ENCODE measurements at places on chromosomes 11 and 22.

- DNase-seq, result no peak
Measured at GRCh38 chr11:38481391-38481790, 1883.4 kb upstream of the RAG2 start.

GRCh38 chr11:106077609-106078455, at the start of gene AASDHPPT:
TSS of gene AASDHPPT (plus strand) at chr11:106077662. CDS start at chr11:106077711, 49 bp downstream.
- DNase-seq, result no peak

DNA sequence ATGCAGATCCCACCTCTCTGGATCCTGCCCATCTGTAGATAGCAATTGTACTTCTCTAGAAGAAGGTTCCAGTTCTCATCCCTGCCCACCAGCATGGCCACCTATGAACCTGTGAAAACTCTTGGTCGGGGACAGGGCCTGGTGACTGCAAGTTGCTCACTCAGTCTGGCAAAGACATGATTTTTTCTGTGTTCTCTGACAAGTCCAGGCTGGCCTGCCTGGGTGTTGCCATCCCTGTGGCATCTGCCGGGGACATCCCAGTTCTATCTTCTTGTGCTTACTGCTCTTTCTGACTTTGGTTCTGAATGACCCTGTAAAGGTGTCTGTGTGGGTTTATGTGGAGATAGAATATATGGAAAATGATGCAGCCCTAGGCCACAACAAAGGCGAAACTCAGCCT, 545.8 kb downstream of the INSC start:
- no peak for DNase-seq

- DNase-seq, result no peak
Measured at GRCh38 chr11:44143987-44144909, 48.8 kb downstream of the EXT2 start.

DNA sequence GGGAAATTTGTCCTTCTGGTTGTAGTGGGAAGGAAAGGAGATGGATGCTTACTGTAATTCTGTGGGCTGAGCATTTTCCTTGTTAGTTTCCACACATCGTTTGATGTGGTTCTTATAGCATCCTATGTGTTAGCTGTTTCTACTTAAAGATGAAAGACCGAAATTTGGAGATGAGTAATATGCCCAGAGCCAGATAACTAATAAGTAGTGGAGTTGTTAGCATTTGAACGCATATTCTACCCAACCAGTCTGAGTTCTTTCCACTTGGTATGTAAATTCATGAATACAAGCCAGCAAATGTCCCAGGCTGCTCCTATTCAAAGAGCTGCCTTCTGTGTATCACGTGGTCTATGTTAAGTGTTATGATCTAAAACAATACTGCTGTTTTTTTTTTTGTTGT, 14.6 kb downstream of the SPECC1L start:
- no peak for DNase-seq

DNA sequence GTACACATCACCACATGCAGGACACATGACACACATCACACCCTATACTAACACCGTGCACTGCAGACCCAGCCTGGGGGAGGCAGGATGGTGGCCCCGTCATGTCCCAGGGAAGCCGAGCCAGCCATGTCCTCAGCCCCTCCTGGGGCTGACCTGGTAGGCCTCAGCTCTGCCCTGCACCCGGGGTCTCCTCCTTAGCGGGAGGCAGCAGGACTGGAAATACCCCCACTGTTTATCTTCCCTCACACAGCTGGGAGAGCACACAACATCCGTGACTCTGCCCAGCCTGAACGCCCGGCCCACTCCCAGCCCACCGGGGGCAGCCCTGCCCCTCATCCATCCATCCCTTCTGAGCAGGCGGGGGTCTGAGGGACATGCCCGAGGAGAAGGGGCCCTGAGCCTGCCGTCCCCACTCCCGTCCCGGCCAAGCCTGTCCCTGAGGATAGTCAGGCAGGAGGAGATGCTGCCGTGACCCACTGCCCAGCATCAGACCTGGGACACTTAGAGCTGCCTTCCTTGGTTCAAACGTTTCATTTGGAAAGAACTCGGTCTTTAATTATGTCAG, 945.0 kb downstream of the BRD1 start:
- no peak for DNase-seq

DNA sequence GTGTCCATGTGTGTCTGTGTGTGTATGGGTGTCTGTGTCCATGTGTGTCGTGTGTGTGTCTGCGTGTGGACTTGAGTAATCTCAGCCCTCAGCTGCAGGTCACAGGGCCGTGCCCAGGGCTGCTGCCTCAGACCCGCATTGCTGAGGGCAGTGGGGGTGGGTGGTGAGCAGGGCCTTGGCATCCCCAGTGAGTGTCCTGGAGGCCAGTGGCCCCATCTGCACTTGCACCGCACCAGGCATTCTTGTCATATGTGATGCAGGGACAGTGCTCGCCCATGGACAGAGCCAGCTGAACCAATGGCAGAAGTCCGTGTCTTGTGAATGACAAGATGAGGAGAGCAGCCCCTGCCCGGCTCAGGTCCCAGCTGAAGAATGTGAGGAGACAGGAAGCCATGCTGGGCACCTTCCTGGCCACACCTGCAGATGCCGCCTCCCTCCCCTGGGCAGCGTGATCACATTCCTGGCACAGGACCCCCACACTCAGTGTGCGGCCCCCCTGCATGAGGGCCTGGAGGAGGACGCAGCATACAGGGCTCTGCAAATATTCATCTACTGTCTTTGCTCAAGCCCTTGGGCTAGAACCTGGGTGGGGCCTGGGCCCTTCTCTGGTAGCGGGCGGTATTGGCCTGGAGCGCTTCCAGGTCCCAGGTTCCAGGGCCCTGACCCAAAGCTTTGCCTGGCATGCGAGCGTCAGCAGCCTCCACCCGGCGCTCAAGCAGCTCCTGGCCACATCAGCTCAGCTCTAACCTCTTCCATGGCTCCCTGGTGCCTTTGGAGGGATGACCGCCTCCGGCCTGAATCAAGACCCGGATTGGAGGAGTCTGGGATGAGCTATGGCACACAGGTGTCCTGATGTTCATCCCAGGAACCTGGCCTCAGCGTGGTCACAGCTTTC, 3.9 kb downstream of the ALDH3B2 start:
- DNase-seq, result no peak

GRCh38 chr22:35517207-35517606, 23.4 kb upstream of the RASD2 start:
- DNase-seq, result no peak

DNA sequence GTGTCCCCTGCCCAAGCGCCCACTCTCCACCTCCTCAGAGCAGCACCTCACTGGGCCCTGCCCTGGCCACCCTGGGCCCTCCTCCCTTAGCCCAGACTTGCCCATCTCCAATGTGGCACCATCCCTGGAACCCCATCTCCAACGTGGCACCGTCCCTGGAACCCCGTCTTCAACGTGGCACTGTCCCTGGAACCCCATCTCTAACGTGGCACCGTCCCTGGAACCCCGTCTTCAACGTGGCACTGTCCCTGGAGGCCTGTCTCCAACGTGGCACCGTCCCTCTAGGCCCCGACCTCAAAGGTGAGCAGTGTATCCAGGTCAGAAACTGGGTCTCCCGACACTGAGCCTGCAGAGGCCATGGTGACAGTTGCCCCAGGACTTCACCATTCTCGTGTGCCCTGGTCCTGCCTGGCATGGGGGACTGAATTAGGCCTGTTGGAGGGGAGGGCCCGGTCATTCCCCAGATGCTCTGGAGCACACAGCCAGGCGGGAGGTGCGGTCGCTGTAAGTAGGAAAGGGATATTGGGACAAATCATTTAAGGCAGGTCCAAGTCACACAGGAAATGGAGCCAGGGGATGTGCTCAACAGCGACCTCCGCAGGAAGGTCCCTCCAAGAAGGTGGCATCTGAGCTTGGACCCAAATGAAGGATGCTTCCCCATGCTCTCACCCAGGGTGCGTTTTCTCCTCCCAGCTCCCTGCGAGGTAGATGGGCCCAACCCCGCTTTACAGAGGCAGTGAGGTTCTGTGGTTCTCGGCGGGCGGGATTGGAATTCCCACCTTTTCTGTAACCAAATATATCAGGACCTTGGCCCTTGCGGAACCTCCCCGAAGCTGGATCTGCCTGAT, 2.4 kb upstream of the CTSD start:
- DNase-seq, result no peak

DNA sequence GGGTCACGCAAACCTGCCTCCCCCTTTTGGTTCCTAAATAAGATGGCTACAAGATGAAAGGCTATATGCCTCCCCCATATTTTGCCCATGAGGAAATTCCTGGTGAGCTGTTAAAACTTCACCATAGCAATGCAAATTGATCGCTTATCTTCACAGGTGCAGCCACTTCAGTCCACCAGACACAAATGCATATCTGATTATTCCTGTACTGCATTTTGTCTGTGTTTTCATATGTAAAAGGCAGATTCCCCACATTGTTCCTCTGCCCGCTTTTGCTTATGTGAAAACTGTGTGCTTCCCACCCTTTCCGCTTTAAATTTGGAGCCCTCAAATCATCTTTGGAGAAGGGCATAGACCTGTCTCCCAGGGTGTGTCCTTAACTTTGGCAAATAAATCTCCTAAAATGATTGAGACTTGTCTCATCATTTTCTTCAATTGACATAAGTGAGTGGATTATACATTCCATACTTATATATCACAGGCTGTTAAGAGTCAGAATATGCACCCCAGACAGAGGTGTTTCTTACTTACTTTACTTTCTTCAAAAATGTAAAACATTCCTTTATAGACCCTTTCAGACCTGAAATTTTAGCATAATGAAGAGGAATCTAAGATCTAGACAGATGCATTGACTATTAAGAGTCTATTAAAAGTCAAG, 116.4 kb downstream of the CASP12 start:
- DNase-seq, result no peak

DNA sequence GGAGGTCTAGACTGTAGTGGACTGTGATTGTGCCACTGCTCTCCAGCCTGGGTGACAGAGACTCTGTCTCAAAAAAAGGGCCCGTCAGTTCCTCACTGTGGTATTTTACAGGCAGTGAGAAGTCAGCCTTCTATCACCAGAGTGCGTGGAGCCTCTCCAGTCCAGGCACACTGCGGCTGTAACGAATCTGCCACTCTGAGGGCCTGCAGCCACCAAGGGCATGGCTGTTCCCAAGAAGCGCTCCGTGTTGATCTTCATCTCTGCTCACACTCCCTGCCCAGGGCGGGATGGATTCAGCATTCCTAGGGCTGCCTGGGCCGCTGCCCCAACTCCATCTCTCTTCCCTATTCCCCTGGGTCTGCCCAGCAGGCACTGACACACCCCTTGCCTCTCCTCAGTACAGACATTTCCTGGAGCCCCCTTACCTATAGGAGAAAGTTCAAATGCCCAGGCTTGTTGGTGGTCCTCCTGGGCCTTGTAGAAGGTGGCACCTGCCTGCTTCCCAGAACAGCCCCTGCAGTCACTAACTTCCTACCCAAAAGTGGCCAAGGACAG, 148.4 kb downstream of the CACNA1I start:
- DNase-seq, result no peak

GRCh38 chr22:45099961-45100360, 63.8 kb upstream of the NUP50 start:
- DNase-seq, result no peak

DNA sequence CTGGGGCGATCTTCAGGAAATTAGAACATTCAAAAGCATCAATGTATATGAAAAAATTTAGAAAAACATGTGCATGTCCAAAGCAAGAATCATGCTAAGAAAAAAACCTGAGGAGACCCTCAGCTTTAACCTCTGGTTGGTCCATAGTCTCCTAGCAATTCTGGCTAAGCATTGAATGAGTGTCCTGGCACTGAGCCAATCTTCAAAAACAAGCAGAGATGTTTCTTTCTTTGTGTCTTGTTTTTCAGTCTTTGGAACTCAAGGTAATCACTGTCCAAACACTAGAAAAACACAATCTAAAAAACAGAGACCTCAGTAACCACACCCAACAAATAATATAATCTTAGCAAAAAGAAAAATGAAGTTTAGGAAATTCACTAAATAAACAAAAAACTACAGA, 205.4 kb upstream of the CARD18 start:
- DNase-seq, result no peak

DNA sequence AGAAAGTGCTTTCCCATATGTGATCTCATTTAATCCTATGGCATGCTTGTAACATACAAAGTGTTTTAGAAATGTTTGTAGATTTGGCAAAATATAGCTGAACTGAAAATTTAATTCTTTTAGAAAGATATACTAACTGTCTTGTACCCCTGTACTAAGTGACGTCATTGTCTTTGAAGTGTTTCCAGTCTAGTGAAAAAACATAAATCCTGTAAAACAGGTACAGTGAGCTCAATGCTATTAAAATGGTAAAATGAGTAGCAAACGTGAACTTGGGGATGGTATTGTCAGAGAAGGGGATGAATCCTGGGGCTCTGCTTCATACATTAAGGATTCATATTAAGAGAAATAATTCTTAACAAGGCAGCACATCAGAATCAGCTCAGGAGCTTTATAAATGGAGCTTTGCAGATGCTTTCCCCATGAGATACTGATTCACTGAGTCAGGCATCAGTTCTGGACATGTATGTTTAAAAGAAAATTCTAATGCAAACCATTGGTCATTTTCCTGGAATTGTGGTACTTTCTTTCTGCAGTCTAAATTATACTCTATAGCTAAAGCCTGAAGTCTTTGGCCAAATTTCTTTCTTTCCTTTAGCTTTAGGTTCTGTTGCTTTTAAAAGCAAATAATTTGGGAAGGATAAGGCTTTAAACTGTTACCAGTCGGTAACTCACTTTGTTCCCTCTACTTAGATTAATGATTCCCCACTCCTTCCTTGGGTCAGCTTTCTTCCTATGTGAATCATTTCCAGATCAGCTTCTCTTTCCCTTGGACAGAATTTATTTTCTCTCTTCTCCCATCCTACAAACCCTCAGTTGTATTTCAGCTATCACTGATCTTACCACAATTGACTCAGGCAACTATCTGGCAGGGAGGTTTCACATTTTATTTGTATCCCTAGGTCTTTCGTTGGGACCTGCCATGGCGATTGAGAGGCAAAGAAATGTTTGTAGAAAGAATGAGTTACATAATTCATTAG, 57.5 kb upstream of the DDI1 start:
- DNase-seq, result no peak

DNA sequence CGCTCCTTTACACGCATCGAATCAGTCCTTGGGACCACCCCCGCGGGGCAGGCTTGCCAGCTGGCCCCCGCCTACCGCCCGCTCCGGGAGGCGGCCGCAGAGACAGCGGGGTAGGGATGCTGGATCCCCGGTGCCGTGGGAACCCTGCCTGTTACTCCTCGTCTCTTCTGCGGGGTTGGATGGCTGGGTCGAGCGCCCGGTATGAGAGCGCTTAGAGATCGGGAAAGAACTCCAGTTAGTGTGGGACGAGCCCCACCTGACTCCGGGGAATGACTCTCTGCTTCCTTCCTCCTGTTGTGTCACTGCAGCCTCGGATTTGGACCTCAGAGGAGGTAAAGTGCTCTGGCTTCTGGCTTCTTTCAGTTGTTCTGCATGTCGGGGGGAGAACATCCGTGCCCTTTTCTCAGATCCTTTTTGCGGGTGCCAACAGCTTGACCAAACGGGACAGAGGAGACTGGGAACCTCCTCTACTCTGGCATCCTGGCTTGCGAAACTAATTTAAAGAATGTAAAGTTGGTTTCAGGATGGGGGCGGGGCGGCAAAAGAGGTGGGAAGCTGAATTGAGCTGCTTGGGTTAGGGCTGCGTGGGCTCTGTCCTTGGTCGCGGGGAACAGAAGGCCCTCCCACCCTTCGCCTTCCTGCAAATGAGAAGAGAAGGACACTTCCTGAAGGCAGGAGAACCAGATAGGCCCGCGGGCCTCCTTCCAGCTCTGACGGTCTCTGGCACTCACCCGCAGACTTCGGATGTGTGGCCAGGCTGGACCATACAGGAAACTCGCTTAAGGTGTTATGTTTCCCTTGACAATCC, 938 bp downstream of the LAYN start:
- DNase-seq, result no peak

GRCh38 chr11:17277024-17277584, 565 bp downstream of the NUCB2 start:
- DNase-seq, result no peak

- no peak for DNase-seq
Measured at GRCh38 chr11:44467931-44468330, 97.5 kb upstream of the CD82 start.

GRCh38 chr11:46003572-46003971, 81.1 kb downstream of the LARGE2 start:
- DNase-seq, result no peak

Measured in stimulated activated CD4-positive, alpha-beta T cell treated with anti-CD3 and anti-CD28 coated beads, Interleukin-4, amount 100 ng/mL, for 4 hours (primary cell).